ENCODE measurements at places on chromosomes 3 and 15.

DNA sequence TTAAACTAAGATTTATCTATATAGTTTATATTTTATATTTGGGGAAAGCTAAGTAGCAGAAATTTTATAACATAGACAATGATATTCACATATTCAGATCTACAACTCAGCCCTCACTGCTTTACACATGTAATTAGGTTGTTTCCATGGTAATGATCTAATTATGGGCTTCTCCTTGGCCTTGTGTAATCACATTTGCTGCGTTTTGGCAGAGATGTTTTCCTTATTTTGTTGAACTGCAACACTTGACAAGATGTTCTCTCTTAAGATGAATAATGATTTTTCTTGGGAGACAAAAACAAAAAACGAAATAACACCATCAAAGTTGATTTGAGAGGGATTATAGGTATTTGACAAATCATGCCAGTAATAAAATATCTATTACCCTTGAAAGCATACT, 635.6 kb upstream of the TBL1XR1 start:
- DNase-seq: no peak

- no peak for DNase-seq
Measured at GRCh38 chr3:21073561-21073960, 677.4 kb downstream of the ZNF385D start.

DNA sequence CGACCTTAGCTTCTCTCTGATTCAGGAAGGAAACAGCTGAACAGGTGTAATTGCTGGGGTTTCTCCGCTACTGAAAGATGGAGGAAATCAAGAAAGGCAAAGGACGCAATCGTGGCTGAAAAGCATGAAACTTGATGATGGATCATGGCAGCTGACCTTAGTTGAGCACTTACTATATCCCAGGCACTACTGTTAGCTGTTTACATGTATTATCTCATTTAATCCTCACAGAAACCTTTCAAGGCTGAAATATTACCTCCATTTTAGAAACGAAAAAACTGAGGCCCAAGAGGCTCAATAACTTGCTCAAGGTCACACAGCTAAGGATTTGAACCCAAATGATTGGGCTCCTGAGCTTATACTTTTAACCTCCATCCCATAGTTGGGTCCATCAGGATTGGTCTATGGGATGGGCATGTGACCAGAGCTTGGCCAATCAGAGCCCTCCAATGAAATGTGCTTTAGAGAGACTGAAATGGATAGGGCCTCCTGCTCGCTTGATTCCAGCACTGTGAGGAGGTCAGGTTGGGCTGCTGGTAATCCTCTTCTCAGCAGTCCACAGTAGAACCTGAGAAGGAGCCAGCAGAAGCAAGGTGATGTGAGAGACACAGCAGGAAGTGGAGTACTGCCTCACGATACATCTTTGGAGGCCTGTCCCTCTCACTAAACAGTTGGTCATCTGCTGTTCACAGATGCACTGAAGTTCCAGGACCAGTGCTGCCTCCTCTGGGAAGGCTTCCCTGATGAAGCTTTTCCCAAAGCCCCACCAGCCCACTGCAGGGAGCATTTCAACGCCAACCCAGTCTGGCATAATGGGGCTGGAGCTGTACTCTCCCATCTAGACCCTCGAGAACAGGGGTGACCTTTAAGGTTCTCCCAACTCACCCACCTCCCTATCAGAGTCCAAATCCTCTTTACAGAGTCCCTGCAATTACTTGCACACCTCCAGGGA, 10.4 kb downstream of the CLN6 start:
- no peak for DNase-seq

DNA sequence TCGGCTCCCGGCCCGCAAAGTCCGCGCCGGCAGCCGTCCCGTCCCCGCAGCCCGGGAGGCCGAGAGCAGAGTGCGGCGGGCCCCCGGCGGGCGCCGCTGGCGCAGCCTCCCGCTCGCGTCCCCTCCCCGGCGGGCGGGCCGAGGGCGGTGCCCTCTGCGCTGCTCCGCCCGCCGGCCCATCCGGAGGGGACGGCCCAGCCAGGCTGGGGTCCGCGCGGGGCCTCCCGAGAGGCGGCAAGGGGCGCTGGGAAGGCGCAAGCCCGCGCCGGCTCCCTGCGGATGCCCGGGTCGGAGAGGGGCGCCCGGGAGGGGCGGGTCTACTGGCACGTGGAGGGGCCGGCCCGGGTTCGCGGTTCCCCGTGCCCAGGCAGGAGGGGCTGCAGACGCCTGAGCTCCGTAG, at the start of the genes CLCN2 and POLR2H:
TSS of gene CLCN2 (minus strand) at position 74 of the 400 bp plus-strand sequence. CDS start 126 bp downstream, outside the sequence.
TSS of gene POLR2H (plus strand) at position 179 of the 400 bp plus-strand sequence. CDS start 1,783 bp downstream, outside the sequence.
- peak; percentile 57 for DNase-seq

- DNase-seq: no peak
Measured at GRCh38 chr3:17135696-17136095, 250.9 kb downstream of the PLCL2 start.

- no peak for DNase-seq
Measured at GRCh38 chr3:291646-292436, 95.3 kb downstream of the CHL1 start.

GRCh38 chr3:22495241-22495640, 707.9 kb upstream of the UBE2E2 start:
- no peak for DNase-seq

- DNase-seq: no peak
Measured at GRCh38 chr15:54859982-54860381, 336.8 kb downstream of the RSL24D1 start.

- DNase-seq: no peak
Measured at GRCh38 chr15:33200444-33200843, 5.9 kb upstream of the FMN1 start.

DNA sequence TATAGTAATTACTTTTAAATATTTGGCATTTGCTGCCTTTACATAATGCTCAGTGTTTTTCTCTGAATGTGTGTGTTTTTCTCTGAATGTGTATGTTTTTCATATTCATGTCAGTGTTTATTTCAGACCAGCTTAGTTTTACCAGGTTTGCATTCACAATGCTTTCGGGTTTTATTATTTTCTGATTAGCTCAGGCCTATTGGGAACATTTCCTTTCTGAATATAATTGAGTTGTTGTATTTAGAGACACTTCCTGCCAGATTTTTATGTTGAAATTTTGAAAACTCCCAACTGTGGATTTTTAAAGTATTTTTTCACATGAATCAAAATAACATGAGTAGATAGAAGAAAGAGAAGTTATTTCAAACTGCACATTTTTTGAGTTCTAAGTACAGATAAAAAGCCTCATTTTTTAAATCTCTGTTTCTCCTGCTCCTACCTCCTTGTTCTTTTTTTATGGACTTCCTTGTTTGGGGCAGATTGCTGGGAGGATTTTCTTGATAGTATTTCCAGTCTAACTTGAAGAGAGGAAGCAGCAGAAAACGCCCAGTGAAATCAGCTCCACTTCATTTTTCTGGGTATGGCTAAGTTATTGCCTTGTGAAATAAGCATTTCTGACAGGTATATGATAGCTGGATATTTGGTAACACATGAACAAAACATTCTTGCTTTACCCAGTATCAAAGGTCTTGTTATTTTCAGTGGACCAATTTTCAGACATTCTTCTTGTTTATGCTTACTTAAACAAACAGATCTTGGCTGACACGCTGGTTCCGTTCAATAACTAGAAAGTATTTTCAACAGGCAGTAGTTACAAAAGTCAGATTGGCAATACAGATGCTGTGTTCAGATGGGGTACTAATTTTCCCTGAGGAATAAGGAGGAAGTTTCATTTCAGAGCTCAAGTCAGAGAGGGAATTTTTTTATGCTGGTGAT, 70.7 kb downstream of the RIOX2 start:
- no peak for DNase-seq

Measured in fibroblast of skin of right quadriceps (primary cell).